Right ventricle myocardium superior (tissue), 1 donor: ENCODE measurements at places on chromosomes 16 and 17. TPM values are rescaled to one million over a fixed set of nuclear protein-coding genes. Genes with fewer than 3 reads are reported as not detected.

- peak; percentile 85 for DNase-seq
Observed at GRCh38 chr16:11796227-11797165, 562 bp downstream of the ZC3H7A start.

DNA sequence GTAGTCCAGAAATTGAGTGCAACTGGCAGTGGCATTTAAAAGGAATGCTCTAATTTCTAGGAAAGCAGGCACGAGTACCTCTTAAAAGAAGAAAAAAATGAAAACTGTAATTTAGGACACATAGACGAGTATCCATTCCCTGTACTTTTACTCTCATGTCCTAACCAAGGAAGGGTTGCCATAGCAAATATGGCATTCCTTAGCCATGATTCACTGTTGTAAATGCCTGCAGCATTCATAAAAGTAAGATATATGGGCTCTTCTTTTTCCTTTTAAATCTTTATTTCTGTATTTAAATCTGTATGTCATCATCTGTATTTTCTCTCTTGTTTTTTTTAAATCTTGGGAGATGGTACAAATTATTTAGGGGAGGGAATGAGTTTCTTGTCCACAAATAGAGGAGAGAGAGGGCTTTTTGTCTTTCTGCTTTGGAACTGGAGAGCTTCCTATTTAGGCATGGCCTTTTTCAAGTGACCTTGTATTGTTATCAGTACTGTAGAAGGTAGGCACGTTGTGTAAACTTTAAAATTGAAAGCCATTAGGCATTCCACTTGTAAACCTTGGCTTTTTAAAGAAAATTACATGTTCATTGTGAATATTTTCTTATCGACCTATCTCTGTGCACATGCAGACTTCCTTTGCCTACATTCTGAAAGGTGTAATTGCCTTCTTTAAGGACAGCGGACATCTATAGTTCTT is 50.0 kb downstream of the TENT4B start:
- DNase-seq: no peak

DNA sequence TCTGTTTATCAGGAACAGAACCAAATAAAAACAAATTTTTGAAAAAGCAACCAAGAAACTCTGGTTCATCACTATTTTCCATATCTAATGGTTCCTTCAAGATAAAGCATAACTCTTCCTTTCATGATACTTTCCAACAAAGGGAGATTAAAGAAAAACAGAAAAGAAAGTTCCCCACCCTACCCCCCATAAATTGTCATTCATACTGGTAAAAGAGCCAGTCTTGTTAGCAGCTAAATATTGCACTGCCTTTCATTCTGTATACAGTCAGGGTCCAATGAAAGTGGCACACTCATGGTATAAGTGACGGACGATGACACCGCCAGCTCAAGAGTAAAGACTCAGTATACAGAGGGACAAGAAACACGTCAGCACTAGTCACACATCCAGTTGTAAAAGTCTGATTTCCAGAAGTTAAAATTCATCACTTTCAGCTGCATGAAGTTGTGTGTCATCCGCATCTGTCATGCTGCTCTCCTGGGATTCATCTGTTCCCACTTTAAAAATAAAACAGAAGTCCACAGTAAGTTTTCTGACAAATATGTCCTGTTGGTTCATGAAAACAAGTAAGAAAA is 68.5 kb downstream of the CDC27 start:
- DNase-seq: no peak

DNA sequence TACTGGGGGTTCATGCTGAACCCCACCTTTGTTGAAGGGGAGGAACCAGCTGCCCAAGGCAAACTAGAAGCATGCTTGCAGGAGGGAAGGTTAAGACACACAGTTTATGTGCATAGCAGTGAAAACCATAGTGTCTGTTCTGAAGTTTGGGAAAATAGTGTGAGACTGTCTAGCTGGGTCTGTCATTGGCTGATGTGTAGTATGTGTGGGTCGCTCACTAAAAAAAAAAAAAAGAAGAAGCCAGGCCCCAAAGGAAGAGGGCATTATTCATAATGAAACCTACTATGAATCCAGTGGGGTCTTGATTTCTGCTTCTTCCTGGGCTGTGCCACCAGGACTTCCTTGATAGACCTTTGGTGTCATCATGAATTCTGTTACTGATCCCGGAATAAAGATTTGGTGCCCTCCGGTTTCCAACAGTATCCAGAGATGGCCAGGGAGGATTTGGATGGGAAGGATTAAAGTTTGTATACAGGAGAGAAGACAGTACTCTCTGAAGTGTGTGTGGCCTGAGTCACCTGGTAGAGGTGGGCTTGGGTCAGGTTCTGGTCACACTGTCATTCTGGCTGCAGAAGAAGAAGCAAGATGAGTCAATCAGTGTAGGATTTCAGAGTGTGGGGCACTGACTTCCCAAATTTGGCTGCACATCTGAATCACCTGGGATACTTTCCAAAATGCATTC is 220.3 kb downstream of the PRKCA start:
- no peak for DNase-seq

DNA sequence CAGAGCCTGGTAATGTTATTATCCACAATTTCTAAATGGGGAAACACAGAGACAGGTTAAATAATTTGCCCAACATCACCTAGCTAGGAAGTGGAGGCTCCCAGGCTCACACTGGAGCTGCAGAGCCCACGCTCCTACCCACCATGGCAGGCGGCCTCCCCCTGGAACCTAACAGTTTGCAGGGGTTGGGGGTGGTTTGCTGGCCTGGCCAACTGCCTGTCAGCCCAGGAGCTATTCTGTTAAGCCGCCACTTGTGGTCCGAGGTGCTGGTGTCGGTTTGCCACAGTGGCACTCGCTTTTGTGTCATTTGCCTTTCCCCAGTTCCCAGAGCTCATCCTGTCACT is 3.6 kb downstream of the PRCD start:
- DNase-seq: no peak

Gene CDK5R1
- 1.4 TPM for total RNA-seq
